ENCODE measurements at places on chromosomes 16 and 17.

- DNase-seq, result no peak
Measured at GRCh38 chr17:73362697-73363096, 50.9 kb upstream of the CDC42EP4 start.

DNA sequence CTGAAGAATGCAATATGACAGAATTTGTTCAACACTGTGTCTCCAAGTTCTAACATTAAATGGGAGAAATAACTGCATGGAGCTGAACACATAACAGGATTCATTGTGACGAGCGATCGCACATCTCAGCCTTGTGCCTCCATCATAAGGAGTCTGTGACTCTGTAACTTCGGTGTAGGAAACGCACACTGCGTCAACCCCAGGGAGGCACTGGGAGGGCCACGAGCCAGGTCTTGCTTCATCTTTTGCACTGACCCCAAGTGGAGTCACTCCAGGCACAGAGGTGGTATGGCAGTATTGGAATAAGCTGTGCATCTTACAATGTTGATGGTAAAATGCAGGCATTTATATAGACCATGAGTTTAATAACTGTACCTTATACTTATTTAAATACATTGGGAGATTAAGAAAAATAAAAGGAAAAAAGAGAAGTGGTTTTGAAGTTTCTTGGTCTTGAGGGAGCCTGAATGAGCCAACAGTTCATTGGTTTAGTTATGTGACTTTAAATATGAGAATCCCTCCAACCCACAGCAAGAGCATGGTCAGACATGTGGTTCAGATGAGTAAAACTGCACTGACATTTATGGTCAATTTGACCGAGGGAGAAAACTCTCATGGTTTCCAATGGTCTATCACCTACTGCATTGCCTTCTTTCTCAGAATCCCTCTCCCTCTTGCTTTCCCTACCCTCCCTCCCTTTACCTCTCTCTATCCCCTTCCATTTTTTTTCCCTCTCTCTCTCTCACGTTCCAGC is 5.7 kb upstream of the PMP22 start:
- DNase-seq, result no peak

DNA sequence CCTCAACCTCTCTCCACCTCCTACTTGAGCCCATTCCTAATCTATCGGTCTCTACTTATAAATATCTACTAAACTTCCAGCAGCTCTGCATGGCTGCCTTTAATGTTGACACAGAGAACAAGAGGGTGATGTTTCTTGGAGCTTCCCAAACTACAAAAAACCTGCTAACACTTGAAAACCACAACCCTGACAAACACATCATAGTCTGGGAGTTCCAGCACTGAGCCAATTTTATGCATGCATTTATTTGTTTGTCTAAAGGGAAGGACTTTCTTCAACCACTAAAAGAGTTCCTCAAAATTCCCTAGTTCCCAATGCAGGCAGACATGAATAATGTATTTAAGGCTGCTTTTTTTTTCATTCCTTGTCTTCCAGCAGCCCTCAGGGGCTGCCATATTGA is 331.8 kb upstream of the XYLT1 start:
- DNase-seq, result no peak

GRCh38 chr17:43591001-43591400 is 44.9 kb upstream of the ETV4 start:
- no peak for DNase-seq

DNA sequence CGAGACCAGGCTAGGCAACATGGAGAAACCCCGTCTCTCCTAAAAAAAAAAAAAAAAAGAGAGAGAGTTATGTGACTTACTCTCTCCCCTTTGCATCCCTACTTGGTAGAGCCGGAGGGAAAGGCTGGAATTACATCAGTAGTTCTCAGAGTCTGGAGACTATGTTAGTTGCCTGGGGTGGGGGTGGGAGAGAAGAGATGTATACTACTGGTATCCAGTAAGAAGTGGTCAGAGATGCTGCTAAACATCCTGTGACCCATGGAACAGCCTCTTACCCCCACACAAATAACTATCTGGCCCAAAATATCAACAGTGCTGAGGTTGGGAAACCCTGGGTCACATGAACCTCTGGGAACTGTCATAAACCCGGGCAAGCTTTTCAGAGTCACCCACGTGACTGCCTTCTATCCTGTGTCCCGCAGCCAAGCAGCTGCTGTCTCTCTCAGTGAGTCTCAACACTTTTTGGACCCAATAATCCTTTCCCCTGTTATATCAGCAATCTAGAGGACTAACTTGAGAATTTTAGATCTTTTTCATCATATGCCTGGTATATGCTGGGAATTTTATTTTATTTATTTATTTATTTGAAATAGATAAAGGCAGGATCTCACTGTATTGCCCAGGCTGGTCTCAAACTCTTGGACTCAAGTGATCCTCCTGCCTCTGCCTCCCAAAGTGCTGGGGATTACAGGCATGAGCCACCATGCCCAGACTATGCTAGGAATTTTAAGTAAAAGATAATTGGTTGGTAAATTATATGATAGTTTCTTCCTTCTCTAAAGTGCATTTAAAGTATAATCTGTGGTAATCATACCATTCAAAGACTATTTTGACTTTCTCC is 8.7 kb downstream of the EIF1 start:
- DNase-seq, result no peak

- no peak for DNase-seq
Measured at GRCh38 chr17:41519501-41520224, 973 bp upstream of the KRT15 start.
